ENCODE measurements at places on chromosomes 1 and 21.

GRCh38 chr1:93581917-93582850 lies 99.5 kb downstream of the BCAR3 start:
- DNase-seq = no peak

GRCh38 chr1:231026576-231026975 lies 13.5 kb downstream of the FAM89A start:
- no peak for DNase-seq

DNA sequence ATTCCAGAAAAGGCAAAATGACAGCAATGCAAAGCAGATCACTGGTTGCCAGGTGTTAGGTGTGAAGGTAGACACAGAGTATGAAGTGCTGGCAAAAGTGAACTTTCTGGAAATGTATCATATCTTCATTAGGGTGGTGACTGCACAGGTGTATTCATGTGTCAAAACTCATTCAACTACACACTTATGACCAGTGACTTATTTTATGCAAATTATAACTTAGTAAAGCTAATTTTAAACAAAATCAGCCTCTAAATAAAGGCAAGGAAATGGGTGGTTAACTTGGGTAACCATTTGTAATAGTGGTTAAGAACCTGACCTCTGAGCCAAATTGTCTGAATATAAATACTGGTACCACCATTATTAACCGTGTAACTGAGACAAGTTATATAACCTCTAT lies 7.4 kb downstream of the COP1 start:
- DNase-seq = no peak

DNA sequence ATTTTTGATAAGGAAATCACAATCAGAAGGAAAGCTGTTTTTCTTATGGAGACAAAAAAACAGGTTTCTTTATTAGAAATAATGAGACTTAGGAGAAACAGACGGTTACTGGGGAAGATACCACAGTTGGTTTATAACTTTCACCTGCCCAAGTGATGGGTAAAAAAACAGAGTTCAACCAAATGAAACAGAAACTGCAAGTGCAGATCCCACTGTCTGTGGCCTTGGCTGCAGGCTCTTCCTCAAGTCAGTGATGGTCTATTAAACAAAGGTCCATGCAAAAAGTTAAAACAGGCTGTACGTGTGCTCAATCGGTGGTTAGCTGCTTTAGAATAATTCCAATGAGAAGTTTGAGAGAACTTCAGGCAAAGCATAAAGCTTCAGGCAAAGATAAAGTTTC lies 112.1 kb upstream of the NEGR1 start:
- DNase-seq = no peak

GRCh38 chr1:53722025-53722424 lies 16.9 kb downstream of the GLIS1 start:
- DNase-seq = no peak

DNA sequence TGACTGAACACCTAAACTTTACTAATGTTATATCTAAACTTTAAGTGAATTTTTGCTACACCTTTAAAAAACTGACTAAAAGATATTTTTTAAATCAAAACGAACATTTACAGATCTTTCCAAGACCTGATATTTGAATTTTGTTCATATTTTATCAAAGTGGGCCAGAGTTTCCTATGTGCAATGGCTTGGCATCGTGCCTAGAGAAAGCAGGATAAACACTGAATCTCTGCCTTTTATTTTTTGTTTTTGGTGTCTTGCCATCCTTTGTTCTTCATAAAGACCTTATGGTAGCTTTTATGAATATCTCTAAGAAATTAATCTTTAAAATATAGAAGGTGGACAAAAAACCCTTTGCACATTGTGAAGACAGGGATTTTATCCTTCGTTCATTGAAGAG lies 25.8 kb upstream of the VPS26C start:
- no peak for DNase-seq

- DNase-seq = no peak
Observed at GRCh38 chr1:216222288-216222687, 201.0 kb downstream of the USH2A start.

DNA sequence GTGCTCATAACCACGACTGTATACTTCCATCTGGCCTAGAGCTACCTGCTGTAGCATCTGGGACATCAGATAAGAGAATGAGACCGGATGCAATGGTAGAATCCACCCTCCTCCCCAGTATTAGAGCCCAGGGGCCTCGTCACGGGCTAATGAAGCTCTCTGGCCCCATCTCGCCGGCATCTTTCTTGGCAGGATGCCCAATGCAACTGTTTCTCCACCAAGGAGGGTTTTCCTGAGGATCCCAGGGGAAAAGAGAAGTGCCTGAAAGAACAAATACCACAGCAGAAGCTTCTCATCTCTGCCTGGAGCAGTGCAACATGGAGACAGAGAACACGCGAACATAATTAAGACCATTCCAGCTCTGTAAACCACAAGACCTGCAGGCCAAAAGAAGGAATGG lies 80.0 kb downstream of the VWA5B1 start:
- DNase-seq = no peak

GRCh38 chr1:60583696-60584095 lies 498.7 kb upstream of the NFIA start:
- no peak for DNase-seq

DNA sequence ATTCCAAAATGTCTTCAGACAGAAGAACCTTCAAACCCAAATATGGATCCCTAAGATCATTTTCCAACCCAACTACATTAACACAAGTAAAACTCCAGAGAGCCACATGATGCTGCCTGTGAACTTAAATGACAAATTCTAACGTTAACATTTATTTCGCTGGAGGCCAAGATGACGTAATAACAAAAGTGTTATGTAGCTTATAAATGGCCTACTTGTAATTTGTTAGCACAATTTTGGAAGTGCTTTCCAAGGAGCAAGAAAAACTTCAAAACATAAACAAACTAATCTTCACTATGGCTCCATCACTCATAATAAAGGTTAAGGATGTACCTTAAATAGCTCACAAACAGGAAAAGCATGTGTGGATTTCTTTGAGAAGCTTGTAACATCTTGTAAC lies 126.7 kb downstream of the HLCS start:
- no peak for DNase-seq

- no peak for DNase-seq
Observed at GRCh38 chr1:166980383-166980782, 5.0 kb upstream of the ILDR2 start.

DNA sequence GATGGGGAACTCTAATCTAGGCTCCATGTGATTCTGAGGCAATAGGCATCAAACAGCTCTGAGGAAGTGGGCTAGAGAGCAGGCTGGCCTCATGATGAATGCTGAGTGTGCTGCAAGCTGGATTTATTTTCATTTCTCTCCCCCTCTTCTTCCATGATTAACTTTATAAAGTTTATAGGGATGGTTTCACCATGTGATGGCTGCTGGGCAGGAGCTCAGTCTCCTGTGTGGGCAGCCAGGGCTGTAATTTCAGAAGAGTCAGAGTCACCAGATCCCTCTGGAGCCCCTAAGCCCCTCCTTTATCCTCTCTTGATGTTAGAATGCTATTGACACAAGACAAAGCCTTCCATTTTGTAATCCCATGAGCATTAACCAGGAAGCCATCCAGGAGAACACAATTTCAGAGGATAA lies 143.6 kb downstream of the CNIH3 start:
- no peak for DNase-seq

GRCh38 chr1:56135069-56135863 lies 444.1 kb downstream of the PLPP3 start:
- no peak for DNase-seq

- no peak for DNase-seq
Observed at GRCh38 chr1:208189183-208189582, 55.0 kb downstream of the PLXNA2 start.

- DNase-seq = no peak
Observed at GRCh38 chr1:185565302-185565701, 168.9 kb upstream of the HMCN1 start.

- no peak for DNase-seq
Observed at GRCh38 chr1:39450956-39451606, 40.4 kb upstream of the BMP8A start.

DNA sequence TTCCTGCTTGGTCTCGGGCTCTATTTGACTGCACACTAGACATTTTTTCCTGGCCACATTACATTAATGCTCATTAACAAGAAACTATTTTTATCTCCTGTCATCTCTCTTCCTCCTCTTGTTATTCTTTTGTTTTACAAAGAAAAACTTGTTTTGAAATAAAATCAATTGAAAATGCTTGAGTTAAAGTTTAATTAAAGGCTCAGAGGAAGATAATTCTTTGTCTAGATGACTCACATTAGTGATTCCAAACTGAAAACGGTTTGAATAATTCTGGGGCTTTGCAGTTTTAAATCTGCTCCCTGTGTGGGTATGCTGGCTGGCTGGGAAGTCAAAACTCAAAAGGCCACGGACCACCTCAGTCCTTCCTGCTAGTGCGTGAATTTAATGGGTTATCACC lies 29.6 kb downstream of the RGS5 start:
- DNase-seq = no peak

GRCh38 chr1:55143684-55144083 lies 71.5 kb downstream of the USP24 start:
- no peak for DNase-seq

- no peak for DNase-seq
Observed at GRCh38 chr1:54474310-54475251, 68.4 kb upstream of the SSBP3 start.

DNA sequence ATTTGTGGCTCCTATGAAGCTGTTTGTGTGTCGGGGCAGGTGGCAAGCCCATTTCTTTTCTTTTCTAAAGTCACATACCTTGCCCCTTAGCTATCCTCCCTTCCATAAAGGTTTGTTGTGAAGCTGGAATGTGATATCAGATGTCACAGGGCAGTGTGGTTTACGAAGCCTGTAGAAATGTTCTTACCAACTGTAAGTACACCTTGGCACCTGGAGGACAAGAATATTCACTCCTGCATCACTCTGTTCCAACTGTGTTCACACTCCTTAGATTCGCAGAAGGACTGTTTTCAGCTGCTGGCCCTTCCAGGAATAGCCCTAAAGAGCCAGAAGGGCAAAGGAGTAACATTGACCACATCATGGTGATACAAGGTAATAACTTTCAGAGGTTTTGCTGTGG lies 176.9 kb downstream of the FGGY start:
- DNase-seq = no peak

GRCh38 chr1:98887507-98887906 lies 117.2 kb downstream of the PLPPR5 start:
- no peak for DNase-seq

DNA sequence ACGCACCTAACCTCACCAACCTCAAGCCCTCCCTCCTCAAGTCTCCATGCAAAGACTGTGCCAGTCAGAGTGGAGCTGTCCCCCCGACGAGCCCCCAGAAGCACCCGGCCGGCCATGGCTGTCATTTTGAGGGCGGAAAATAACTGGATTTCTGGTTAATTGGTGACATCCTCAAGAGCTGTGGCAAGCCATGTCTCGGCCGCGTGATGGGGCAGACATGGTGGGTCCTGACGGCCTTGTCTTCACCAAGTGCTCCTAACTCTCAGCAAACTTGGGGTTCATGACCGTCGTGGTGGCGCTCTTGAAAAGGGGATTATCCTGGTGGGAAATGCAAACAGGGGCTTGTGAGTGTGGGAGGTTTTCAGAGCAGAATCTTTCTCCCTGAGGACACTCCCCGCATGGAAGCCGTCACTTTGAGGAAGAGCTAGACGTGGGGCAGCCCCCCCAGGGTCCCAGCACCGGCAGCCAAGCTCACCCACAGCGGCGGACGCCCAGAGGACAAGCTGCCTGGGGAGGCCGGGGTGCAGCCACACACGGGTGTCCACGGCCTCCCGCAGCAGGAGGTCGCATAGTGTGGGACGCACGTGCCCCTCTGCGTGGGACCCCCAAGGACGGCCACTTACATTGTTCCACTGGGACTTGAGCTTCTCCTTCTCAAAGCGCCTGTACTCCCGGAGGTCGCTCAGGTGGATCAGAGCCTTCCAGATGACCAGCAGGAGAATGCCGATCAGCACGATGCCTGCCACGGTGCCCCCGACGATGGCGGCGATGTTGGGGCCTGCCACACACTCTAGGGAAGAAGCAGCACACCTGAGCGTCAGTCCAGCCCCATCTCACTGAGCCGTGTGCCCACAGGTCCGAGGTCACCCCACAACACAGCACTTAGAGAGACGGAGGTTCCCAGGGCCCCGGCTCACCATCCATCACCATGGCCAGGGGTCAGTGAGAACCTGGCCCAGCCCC lies 12.9 kb upstream of the PTTG1IP start:
- no peak for DNase-seq

DNA sequence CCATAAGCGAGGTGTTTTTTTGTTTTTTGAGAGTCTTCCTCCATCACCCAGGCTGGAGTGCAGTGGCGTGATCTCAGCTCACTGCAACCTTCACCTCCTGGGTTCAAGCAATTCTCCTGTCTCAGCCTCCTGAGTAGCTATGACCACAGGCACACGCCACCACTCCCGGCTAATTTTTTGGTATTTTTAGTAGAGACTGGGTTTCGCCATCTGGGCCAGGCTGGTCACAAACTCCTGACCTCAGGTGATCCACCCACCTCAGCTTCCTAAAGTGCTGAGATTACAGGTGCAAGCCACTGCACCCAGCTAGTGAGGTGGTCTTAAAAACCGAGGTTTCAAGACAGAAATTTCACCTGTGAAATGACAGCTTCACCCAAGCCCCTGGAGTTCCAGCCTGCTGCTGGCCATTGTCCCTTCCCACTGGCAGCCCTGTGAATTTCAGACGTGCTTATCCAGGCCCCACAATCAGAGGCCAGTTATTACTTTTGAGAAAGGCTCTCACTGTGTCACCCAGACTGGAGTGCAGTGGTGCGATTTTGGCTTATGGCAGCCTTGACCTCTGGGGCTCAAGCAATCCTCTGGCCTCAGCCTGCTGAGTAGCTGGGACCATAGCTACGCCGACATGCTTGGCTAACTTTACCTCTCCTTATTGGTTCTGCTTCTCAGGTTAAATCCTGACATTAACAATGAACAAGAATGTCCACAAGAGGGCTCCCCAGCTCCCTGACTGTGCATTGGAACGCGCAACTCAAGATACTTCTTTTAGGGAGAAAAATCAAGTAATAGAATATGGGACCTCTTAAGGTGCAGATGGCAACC lies 19.4 kb downstream of the ENO1 start:
- DNase-seq = peak; percentile 53

DNA sequence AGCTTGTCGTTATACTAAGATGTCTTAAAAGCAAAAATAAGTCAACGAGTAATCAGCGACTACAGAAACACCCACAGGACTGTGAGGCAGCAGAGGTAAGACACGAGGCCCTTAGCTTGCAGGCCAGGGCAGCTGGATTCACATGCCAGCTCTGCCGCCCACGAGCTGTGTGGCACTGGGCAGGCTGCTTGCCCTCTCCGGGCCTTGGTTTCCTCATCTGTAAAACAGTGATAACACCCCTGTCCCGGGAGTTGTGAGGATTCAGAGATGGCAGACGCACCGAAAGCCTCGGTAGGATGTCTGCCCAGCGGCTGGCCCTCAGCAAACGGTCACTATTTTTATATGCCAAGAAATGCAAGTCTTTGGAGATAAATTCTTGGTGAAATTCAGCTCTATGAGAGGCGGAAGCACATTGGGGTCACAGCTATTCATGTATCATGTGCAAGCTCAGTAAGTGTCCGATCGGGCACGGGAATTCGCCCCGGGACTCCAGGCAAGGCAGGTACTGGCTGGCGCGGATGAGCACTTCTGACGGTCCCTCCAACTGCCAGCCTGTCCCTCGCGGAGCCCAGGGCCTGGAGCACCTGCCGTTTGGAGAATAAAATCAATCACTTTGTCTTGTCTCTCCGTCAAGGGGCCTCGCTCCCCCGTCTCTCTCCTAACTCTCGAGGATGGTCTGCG lies 1.1 kb downstream of the C2CD2 start:
- DNase-seq = no peak

GRCh38 chr1:225468270-225469020 lies 40.6 kb upstream of the LBR start:
- DNase-seq = no peak

GRCh38 chr1:16367968-16368890 lies 1.2 kb downstream of the SZRD1 start:
- peak; percentile 7 for DNase-seq

Data from effector memory CD8-positive, alpha-beta T cell (primary cell).